ENCODE measurements at places on chromosomes 3 and 15.

- DNase-seq: no peak
Measured at GRCh38 chr3:45553469-45553974, 41.0 kb upstream of the LIMD1 start.

GRCh38 chr3:108441071-108441507, 69.3 kb downstream of the MYH15 start:
- no peak for DNase-seq

GRCh38 chr3:149736175-149736952, 15.9 kb downstream of the COMMD2 start:
- DNase-seq: no peak

- no peak for DNase-seq
Measured at GRCh38 chr3:127647166-127647844, 18.3 kb downstream of the PODXL2 start.

GRCh38 chr15:40826423-40827075, 2.0 kb downstream of the PPP1R14D start:
- DNase-seq: no peak
